ENCODE measurements at places on chromosomes 2 and 18.

DNA sequence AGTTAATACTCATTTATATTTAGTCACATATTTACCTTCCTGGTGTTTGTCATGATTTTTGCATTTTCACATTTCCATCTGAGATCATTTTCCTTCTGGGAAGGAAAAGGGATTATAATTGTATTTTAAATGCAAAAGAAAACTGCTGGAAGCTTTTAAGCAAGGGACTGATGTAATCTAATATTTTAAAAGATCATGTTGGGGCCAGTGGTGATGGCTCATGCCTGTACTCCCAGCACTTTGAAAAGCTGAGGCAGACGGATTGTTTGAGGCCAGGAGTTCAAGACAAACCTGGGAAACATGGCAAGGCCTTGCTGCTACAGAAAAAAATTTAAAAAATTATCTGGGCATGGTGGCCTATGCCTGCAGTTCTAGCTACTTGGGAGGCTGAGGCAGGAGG is 149.0 kb downstream of the MIB1 start:
- DNase-seq = no peak

- DNase-seq = no peak
These were observed 75.7 kb upstream of the RAB6C start for GRCh38 chr2:129903586-129904425.

GRCh38 chr18:3594760-3595368 is 144.9 kb downstream of the TGIF1 start:
- DNase-seq = no peak

DNA sequence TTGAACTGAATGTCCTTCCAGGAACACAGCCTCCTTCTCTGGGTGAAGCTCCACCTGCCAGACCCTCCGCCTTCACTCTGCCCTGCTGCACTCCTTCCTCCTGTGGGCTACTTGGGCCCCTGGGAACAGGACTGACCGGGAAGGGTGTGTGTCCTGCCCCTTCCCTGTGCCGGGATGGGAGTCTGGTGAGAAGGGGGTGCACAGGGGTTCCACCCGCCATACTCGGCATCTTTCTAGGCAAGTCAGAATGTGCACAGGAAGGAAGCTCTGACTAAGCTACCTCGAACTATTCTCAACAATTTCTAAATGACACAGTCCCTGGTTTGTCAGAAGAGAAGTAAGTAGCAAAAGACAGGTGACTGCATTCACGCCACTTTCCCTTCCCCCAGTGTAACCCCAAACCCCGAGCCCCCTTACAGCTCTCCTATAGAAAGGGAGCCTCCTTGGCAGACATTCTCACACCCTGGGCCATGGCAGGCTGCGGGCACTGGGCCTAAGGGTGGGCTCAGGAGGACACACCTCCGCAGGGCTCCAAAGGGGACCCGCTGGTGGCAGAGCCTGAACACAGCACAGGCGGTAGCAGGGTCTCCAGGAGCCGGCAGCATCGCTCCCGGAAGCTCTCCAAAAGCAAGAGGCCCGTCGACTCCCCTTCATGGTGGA is 184.1 kb downstream of the HDAC4 start:
- DNase-seq = no peak

DNA sequence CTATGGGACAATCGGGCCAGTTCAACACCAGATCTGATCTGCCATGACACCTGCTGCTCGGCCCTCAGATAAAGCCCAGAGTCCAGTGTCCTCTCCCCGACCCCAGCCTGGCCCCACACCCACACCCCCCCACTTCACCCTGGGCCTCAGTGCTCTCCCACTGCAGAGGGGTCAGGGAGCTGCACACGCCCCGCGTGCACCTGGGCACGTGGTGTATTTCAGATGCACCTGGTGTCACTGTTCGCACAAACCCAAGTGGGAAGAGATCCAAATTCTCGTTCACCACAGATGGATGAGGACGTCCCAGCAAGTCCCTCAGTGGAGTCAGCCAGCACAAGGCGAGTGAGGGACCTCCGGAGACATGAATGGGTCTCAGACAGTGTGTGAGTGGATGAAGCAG is 161.3 kb downstream of the RTP5 start:
- DNase-seq = no peak

DNA sequence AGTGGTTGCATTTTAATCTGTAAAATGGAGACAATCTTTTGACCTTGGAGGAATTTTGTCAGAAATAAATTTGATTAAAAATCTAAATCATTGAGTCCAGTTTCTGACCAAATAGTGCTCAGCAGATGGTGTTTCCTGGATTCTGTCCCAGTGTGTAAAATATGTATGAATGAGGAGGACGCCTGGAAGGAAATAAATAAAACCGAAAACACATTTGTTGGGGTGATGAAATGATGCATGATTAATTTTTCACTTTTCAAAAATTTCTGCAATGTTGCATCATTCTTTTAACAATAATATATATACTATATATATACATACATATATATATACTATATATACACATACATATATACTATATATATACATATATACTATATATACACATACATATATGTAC is 261.1 kb upstream of the TRIB2 start:
- no peak for DNase-seq

GRCh38 chr2:220417503-220417902 is 790.1 kb downstream of the SLC4A3 start:
- DNase-seq = no peak

DNA sequence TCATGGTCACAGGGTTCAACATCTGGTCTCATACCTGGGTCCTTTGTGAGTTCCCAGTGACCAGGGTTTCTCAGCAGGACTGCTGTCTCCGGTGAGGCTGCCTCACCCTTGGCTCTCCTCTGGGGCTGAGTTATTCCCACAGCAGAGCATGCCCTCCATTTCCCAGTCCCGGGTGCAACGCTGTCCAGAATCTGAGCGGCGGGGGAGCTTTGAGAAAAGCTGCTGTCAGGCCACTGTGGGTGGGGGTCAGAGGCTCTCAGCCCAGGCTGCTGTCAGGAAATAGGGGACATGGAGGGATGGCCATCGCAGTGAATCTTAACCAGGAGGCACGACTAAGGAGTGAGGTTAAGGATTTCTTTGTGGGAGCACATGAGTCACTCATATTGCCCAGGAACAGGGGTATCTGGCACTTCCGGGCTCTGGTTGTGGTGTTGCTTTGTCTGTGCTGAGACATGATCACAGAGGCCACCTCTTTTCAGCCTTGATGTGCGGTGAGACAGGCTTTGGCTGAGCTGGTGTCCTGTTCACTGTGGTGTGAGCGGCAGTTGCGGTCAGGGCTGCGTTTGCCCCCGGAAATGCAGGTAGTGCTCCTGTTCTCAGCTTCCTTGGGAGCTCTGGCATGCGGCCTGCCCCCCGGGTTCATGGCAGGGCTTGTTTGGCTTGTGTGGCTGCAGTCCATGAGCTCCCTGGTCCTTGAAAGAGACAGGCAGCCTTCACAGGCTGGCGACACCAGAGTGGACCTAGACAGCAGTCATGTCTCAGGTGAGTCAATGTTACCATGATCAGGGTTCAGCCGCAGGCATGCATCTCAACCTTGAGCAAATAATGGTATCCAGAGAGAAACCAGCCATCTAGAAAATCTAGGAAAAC is 310.7 kb upstream of the MYT1L start:
- no peak for DNase-seq

DNA sequence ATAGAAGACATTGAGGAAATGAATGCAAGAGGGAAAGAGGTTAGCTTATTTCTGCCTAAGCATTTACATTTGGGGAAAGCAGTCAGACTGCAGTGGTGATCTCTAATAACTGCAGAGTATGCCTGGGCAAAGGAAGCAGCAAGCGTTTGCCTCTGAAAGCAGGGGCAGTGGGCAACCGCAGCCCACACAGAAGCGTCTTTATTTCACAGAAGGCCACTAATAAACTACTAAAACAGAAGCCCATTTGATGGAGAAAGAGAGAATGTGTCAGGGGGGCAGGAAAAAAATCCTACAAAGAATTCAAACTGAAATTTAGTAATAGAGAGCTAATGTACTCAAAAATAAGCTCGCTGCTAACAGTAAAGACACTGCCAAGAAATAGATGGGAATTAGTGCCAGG is 53.1 kb downstream of the LRRTM4 start:
- no peak for DNase-seq

DNA sequence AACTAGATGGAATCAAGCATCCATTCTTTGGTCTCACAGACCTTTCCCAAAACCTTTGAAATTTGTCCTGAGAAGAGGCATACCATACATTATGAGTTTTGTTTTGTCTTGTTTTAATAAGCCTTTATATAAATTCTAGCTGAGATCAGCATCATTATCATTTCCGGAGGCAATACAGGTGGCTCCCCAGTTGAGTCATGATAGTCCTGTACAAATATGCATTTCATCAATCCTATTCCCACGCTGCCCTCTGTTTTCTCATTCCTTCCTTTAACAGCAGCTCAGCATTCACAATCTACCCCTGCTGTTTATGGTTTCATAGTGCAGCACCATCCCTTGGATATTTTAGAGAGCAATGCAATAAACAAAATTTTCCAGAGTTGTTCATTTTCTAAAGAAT is 216.7 kb downstream of the TXNL1 start:
- DNase-seq = no peak

All from retinal pigment epithelial cell (primary cell).